Liver (tissue), 10 donors: ENCODE measurements at places on chromosomes 3 and 15. TPM values are rescaled to one million over a fixed set of nuclear protein-coding genes. Genes with fewer than 3 reads are reported as not detected.
A peak's percentile ranks its signal among the peaks of the same experiment; 100 is the strongest.

- H3K27ac ChIP-seq, result peak overlapping the region; percentile 81
- H3K27me3 ChIP-seq, result no peaks in the 10 kb centered on the region
- H3K4me1 ChIP-seq, result peaks cover 5% of the 10 kb centered on the region
- no peak for DNase-seq
Measured at GRCh38 chr3:69092030-69092516, 7.3 kb downstream of the ARL6IP5 start.

- peaks cover 1% of the 10 kb centered on the region for H3K36me3 ChIP-seq
- no peak for DNase-seq
- no peaks in the 10 kb centered on the region for H3K27me3 ChIP-seq
- no peak overlapping the region for H3K4me3 ChIP-seq
Measured at GRCh38 chr15:85120351-85121113, 138.9 kb downstream of the PDE8A start.

DNA sequence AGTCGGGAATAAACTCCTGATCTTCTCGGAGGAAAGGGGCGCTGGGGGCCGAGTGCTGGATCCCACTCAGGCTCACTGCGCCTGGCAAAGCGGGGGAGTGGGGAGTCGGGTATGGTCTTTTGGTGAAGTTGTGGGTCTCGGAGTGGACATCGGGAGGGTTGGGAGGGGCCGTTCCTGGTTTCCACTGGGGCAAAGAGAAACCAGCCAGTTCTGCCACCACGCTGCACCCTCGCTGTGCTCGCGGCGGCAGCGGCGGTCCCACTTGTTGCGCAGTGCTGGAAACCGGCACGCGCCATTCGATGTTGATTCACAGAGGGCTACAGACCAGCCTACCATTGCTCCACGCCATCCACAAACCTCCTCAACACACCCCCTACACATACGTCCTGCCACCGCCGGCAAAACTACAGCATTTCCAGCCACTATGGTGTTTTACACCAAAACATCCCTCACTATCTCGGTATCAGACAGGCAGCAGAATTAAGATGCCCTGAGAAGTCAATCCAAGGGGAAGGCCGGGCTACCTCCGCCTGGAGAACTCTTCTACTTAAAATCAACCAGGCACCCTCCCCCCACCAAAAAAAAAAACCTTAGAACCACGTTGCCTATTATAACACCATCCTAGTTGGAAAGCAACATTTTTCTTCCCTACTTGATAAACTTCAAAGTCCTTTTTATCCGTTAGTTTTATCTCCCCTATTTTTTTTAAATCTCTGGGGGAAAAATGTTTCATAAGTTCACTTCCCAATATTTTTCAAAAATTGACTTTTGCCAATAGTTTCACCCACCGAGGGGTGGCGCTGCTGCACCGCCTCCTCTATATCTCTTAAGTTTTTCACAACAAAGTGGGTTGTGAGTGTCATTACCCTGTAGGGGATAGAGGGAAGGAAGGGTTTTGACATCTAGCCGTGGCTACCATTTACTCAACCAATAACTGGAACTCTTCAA is 3.6 kb downstream of the BCL6 start:
- peak overlapping the region; percentile 100 for H3K27ac ChIP-seq
- peaks cover 10% of the 10 kb centered on the region for H3K4me1 ChIP-seq
- H3K36me3 ChIP-seq, result no peaks in the 10 kb centered on the region
- peak overlapping the region; percentile 76 for H3K4me3 ChIP-seq

DNA sequence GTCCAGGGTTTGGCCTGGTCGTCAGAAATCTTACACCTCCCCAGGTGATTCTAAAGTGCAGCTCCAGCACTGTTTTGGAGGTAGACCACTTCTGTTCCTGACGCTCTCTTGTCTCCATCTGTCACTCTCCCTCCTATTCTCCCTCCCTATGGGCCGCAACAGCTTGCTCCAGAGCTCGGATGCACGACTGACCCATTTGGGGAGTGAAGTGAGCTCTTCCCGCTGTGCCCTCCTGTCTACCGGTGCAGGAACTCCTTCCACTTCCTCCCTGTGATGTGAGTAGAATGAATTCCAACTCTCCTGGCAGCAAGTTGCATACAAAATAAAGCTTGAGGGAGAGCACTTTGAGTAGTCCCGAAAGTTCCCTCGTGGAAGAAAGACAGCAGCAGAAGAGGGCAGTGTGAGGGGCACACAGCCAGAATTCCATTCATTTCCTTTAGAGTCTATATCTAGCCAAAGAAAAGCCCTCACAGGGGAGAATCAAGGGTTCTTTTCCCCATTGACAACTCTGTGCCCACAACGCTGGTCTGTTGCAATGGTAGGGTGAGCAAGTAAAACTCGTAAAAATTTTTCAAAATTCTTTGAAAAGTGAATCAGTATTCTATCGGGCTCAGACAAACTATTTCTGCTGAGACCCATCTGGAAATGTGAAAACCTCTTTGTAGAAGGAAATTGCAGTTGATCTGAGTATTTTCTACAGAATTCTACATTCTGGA is 39.9 kb upstream of the BDH1 start:
- peaks cover 58% of the 10 kb centered on the region for H3K4me1 ChIP-seq
- no peak overlapping the region for H3K27ac ChIP-seq
- H3K36me3 ChIP-seq, result no peaks in the 10 kb centered on the region
- H3K4me3 ChIP-seq, result no peak overlapping the region

GRCh38 chr3:173644086-173645082 is 246.8 kb downstream of the NLGN1 start:
- H3K4me1 ChIP-seq, result no peaks in the 10 kb centered on the region
- H3K27me3 ChIP-seq, result no peaks in the 10 kb centered on the region
- no peak overlapping the region for H3K4me3 ChIP-seq

DNA sequence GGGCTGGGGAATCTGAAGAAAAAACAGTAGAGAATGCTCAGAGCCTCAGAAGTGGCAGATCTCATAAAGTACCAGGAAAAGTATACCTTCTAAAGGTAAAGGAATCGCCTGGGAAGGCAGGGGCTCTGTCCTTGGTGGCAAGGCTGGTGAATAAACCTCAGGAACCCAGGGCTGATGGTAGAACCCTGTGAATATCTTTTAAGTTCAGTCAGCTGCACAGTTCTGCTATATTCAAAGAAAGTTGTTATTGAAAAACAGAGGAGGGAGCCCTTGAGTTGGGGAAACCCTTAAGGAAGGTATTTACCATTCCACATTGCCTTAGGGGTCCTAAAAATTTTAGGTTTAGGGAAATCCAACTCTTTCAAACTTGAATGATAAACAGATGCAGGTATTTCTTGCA is 31.2 kb downstream of the ZPLD1 start:
- no peak for DNase-seq
- no peak overlapping the region for H3K4me3 ChIP-seq
- no peaks in the 10 kb centered on the region for H3K27me3 ChIP-seq
- no peaks in the 10 kb centered on the region for H3K36me3 ChIP-seq
- H3K27ac ChIP-seq, result no peak overlapping the region
- no peaks in the 10 kb centered on the region for H3K4me1 ChIP-seq

- H3K4me3 ChIP-seq, result no peak overlapping the region
- H3K27ac ChIP-seq, result no peak overlapping the region
- H3K27me3 ChIP-seq, result no peaks in the 10 kb centered on the region
- DNase-seq, result no peak
- no peaks in the 10 kb centered on the region for H3K4me1 ChIP-seq
Measured at GRCh38 chr3:169619793-169620192, 43.7 kb downstream of the MECOM start.

DNA sequence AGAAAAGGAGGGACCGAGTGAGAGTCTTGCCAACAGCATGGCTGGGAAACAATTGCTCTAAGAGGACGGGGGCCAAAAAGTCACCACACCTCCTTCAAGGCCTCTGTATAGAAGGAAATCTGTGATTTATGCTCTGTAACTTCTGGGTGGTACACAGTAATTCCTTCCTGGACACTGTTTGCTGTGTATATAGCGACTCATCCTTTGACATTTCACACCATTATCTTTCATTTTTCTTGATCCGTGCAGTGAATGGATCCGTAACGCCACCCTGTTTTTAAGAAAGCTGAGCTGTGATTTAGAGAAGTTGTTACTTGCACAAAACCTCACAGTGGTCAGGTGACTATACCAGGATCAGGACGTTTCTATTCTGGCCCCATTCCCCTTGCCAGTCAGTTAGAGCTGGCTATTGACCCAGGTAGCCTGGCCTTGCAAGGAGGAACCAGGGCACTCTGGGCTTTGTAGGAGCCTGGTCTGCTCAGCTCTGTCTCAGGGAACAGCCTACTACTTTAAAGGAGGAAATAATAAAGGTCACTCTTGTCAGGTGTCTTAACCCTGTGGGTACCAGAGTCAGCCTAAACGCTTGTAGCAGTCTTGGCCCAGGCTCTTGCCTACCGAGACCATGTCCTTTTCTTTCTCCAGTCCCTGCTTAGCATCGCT is 86.5 kb upstream of the MYZAP start:
- H3K27me3 ChIP-seq, result no peaks in the 10 kb centered on the region
- H3K27ac ChIP-seq, result no peak overlapping the region
- no peak overlapping the region for H3K4me3 ChIP-seq
- no peak for DNase-seq

Gene NOP10
- total RNA-seq, result 105 TPM

DNA sequence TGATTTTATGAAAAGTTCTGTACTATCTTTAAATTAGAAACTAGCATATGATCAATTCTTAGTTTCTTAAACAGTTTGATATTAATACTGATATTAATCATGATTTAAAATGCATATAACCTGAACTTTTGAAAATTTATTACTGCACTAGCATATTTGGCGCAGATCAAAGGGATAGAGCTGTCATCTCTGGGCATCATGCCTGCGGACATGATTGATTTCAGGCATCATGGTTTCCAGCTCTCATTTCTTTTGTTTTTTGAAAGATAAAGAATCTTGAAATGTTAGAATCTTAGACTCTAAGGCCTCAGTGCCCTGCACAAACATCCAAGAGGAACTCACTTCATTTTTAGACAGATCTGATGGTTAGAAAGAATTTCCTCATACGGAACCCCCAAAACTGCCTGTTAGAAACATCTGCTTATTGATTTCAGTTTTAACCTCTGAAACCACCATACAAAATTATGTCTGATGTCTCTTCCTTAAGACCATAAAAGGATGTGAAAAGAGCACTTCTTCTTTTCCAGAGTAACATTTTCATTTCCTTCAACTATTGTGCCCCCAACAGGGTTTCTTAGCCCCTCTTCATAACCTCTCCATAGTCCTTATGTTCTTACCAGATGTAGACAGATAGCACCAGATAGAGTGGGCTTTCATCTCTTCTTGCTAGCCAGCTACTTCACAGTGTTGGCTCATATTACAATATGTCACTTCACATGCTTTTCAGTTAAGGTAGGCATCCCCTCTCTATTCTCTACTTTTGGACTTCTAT is 110.8 kb downstream of the BBX start:
- no peak overlapping the region for H3K27ac ChIP-seq
- H3K4me1 ChIP-seq, result no peaks in the 10 kb centered on the region
- no peaks in the 10 kb centered on the region for H3K27me3 ChIP-seq
- H3K4me3 ChIP-seq, result no peak overlapping the region
- H3K36me3 ChIP-seq, result no peaks in the 10 kb centered on the region

- H3K36me3 ChIP-seq, result no peaks in the 10 kb centered on the region
- peak; percentile 53 for DNase-seq
- H3K27me3 ChIP-seq, result no peaks in the 10 kb centered on the region
- H3K4me3 ChIP-seq, result peak overlapping the region; percentile 79
Measured at GRCh38 chr3:41960826-41961750, 815 bp downstream of the ULK4 start.

- no peaks in the 10 kb centered on the region for H3K36me3 ChIP-seq
- no peaks in the 10 kb centered on the region for H3K27me3 ChIP-seq
- peak; percentile 27 for DNase-seq
Measured at GRCh38 chr15:70376031-70376928, 278.6 kb upstream of the TLE3 start.

DNA sequence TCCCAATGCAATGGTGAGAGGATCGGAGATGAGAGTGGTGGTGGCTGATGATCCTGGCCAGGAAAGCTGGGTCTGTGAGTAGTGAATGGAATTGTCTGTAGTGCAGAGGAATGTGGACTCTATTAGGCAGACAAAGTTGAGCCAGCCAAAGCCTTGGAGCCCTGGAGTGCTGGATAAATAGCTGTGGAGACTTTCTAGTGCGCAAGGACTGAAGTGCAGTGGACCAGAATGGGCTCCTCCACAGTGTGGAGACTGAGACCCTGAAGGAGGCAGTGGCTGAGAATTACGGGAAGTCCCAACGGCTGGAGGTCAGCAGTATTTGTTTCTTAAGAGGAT is 874 bp downstream of the ZNF662 start:
- no peak for DNase-seq
- H3K4me3 ChIP-seq, result no peak overlapping the region
- H3K4me1 ChIP-seq, result peaks cover 5% of the 10 kb centered on the region
- H3K27ac ChIP-seq, result no peak overlapping the region
- H3K36me3 ChIP-seq, result peaks cover 7% of the 10 kb centered on the region
- H3K27me3 ChIP-seq, result no peaks in the 10 kb centered on the region
